Astrocyte of the hippocampus (primary cell): ENCODE measurements at places on chromosomes 6 and 20.

GRCh38 chr6:6546318-6547109, 42.0 kb upstream of the LY86 start:
- DNase-seq, result peak; percentile 62

- DNase-seq, result no peak
These were observed 124.7 kb upstream of the SASH1 start for GRCh38 chr6:148217921-148218320.

GRCh38 chr6:36813526-36813925, 25.7 kb downstream of the CPNE5 start:
- no peak for DNase-seq

GRCh38 chr6:14269436-14269835, 151.9 kb downstream of the CD83 start:
- no peak for DNase-seq

DNA sequence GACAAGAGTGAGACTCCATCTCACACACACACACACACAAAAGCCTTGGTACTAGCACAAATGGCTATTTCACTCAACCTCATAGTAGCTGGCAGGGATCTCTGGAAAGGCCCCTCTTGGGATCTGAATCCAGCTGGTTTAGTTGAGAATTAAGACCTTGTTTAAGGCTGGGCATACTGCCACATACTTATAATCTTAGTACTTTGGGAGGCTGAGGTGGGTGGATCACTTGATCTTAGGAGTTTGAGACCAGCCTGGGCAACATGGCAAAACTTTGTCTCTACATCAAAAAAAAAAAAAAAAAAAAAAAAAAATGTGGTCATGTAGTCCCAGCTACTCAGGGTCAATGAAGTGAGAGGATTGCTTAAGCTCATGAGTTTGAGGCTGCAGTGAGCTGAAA, 628.3 kb downstream of the MMUT start:
- no peak for DNase-seq

GRCh38 chr6:37739618-37740017, 41.9 kb upstream of the MDGA1 start:
- DNase-seq, result no peak

GRCh38 chr6:3623451-3624249, 127.9 kb downstream of the PXDC1 start:
- no peak for DNase-seq

DNA sequence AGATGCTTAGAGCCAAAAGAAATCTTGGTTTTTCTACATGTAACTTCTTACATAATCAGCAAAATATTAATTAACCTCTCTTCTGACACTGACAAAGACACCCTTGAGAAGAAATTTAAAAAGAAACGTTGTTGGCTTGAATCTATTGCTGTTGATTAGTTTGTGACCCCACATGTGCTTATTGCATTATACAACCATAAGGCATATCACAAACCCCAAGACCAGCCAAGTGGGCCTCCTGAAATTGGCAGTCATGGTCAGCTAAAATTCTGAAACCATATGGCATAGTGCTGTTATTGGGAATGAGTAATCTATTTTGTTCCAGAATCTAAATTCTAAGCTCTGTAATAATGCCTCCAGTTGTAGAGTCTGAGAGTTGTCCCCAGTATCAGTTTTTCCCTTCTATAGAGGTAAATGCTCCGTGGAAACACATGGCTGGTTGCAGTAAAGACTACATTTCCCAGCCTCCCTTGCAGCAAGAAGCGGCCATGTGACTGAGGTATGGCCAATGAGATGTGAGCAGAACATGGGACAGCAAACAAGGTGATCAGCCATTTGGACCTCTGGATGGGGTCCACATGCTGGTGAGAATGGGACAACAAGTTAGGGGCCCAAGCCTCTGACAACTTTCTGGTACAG, 42.3 kb upstream of the PTPN1 start:
- DNase-seq, result peak; percentile 59

GRCh38 chr6:122710908-122711635, 68.4 kb upstream of the FABP7 start:
- DNase-seq, result no peak

DNA sequence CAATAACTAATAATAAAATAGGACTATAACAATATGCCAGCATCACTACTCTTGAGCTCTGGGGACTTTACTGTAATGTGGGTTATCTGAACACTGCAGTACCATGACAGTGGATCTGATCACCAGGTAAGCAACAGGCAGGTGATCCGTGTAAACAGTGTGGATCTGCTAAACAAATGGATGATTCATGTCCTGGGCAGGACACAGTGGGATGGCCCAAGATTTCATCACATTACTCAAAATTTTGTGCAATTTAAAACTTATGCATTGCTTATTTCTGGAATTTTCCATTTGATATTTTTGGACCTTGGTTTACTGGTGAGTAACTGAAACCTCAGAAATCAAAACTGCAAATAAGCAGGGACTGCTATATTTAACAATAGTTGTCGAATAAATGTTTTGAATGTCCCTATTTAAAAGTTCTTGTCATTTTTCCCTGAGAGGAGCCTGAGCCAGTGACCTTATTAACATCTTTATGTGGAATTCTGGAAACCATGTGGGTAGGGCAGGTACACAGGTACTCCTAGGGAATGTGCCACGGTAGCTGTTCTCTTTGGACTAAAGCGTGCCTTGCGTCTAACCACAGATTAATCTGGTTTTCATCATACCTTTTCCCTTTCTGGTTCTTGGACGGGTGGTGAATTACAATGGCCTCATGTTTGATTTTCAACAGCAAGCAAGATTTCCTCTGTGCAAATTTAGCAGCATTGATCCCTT, 214.5 kb upstream of the SASH1 start:
- no peak for DNase-seq

DNA sequence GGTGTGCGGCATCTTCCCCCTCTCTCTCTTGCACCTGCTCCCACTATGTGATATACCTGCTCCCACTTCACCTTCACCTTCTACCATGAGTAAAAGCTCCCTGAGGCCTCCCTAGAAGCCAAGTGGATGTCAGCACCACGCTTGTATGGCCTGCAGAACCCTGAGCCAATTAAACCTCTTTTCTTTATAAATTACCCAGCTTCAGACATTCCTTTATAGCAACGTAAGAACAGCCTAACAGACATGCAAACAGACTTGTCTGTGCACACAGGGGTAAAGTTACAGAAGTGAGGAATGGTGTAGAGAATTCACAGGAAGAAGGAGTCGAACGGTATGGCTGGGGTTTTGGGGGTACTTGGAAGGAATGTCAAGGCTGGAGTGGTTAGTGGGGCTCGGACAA, 14.8 kb upstream of the TGM2 start:
- no peak for DNase-seq

GRCh38 chr6:169868458-169868857, 117.0 kb downstream of the ERMARD start:
- no peak for DNase-seq

- DNase-seq, result peak; percentile 15
These were observed 5.8 kb downstream of the HMGN4 start for GRCh38 chr6:26543953-26544352.

GRCh38 chr6:142827369-142827768, 117.6 kb downstream of the HIVEP2 start:
- no peak for DNase-seq

DNA sequence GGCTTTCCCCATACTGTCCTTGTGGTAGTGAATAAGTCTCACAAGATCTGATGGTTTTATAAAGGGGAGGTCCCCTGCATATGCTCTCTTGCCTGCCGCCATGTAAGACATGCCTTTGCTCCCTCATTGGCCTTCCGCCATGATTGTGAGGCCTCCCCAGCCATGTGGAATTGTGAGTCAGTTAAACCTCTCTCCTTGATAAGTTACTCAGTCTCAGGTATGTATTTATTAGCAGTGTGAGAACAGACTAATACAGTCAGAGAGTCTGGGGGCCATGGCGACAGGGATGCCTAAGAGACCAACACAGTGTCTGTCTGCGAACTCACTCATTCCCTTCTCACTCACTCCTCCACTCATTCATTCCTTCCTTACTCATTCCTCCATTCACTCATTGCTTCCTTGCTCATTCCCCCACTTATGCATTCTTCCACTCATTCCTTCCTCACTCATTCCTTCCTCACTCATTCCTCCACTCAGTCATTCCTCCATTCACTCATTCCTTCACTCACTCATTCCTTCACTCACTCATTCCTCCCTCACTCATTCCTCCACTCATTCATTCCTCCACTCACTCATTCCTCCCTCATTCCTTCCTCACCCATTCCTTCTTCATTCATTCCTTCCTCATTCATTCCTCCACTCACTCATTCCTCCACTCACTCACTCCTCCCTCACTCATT, 137.5 kb upstream of the AGPAT4 start:
- peak; percentile 35 for DNase-seq

DNA sequence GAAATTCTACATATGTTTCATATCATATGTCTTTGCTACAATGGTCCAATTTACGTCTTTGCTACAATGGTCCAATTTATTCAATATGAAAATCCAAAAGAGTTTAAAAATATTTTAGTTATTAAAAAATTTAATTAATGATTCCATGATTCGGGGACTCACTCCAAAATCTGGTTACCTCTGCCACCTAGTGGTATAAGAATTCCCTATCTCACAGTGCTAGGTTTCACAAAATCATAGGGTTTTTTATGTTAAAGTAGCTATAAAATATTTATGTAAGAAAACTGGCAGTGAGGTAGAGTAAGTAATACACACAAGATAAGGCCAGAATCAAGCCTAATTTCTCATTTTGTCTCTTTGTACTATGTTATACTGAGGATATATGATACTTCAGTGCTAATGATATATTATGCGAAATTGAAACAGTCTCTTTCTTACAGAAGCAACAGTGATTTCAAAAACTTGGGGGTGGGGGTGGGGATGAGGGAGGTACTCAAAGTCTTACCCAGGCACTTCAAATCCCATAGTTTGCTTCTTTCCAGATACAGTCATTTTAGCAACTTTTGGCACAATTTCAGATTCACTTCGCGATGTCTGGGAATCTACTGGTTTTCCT, 52.3 kb downstream of the HBS1L start:
- DNase-seq, result peak; percentile 29

DNA sequence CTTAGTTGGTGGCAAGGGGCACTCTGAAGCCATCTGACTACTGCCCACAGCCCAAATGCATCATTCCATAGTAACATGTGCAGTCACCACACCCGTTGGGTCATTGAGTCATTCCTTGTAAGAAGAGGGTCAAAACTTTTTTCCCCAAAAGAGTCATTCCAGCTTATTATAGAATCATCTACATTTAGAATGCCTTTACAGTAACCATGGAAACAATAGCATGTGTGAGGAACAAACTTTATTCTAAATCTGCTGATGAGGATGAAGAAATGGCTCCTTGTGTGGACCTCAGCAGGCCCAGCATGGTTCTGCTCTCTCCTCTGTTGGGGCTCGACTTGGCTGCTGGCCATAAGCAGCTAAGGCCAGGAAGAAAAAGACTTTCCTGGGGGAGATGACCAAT, 111.2 kb upstream of the PTPRT start:
- DNase-seq, result no peak

- no peak for DNase-seq
These were observed 89.0 kb downstream of the NRSN1 start for GRCh38 chr6:24214984-24215383.

DNA sequence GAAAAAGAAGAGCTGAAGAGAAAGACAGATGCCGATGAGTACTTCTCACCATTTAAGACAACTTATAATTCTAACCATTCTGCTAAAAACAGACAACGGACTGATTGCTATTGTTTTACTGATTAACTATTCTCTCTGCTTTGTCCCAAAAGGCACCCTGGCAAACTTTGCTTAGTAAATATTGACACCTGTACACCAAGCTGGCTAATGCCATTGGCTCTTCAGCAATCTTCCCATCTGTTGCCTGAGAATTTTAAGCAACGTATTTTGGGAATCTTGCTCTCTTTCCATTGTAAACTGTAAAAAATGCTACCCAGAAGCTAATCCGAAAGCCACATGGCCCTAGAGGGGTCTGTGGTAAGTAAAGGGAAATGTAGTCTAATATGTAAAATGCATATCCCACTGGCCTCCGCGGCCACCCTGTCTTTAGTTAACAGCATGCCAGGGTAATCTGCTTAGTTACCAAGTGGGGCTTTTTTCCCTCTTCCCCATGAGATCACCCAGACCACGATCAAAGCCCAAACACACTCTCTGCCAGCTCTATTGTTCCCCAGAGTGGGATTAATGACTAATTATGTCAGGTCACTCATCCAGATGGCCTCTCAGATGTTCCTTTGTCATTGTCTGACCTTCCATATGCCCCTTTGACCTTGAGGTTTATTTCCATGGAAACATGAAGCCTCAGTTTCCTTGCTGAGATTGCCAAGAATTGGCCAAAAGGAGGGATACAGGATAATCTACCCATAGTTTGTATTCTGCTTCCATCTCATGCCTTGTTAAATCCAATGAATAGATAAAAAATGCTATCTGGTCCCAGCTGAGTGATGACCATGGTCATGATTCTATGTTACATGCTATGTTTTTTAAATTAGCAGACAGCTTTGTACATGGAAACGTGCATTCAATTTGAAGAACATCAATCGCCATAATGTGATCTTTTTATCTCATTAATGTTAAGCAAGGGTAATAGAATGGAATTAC, 216.4 kb upstream of the MCHR2 start:
- no peak for DNase-seq

DNA sequence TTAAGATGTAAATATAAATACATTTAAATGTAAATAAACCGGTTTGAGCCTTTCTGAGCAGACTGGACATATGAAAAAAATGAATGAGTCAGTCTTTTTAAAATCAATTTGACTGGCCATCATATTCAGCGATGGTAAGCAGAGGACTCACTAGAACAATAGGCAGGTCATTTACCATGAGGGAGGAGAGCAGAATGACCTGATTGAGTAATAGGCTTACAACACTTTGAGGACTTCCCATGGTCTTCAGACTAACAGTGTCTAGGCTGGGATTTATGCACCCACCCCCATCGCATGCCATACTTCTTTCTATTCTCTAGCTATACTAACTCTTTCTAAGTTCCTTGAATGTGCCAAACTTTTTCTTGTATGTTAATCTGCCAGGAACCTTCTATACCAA, 241.9 kb upstream of the RAB32 start:
- DNase-seq, result no peak
